ENCODE measurements at places on chromosomes 11 and 22. TPM values are rescaled to one million over a fixed set of nuclear protein-coding genes. Genes with fewer than 3 reads are reported as not detected.

DNA sequence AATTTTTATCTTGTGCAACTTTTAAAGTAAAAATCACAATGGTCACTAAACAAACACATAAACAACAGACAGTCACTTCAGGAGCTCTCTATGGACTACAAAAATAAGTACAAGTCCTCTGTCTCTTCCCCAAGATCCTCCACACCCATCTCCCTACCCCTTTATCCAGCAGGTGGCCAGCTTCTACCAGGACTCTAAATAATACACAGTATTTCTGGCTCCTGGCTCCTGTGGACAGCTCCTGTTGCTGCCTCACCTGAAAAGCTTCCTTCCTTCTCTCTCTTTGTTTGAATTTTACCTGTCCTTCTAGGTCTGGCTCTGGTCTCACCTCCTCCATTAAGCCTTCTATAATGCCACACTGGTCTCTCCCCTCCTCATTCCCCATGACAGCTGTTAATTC is 86.1 kb downstream of the CLPB start:
- DNase-seq = no peak

DNA sequence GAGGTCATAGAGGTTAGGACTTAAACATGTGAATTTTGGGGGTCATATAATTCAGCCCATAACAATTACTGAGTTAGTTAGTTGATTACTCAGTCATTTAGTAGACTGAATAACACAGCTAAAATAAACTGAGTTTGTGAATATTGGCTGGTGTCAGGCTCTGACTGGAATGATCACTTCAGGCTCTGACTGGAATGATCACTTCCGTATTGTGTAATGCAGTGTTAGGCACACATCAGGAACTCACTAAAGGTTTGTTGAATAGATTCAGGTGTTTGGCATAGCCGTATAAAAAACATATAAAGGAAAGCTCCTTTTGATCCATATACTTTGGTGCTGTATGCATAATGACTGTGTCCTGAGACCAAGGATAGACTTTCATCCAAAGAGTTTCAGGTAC is 610.5 kb downstream of the INSC start:
- DNase-seq = no peak

DNA sequence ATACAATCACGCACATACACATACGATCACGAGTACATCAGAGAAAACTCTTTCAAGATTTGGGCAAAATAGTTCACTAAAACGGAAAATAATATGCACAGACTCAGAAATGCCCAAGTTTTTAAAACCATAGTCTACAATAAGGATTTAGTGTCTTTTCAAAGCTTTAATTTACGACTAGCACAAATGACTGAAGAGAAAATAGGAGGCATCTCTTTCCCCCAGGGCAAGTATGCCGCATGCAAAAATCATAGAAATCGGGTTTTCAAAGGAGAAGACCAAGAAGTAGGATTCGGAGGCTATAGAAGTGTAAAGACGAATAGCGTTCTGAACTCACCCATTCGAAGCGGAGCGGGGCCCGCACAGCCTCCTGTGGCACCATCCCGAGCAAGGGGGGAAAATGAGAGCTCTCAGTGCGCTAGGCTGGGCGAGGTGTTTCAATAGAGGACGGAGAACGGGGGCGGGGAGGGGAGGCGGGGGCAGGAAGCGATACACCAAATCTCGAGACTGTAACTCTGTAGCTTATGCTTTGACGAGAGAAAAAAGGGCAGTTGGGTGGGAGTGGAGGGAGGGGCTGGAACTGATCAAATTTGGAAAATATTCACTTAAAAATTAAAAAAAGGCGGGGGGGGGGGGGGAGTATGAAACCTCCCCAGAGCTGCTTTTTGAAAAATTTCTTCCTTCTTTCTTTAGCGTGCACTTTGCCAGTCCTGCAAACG is 15.8 kb downstream of the BLID start:
- no peak for DNase-seq

DNA sequence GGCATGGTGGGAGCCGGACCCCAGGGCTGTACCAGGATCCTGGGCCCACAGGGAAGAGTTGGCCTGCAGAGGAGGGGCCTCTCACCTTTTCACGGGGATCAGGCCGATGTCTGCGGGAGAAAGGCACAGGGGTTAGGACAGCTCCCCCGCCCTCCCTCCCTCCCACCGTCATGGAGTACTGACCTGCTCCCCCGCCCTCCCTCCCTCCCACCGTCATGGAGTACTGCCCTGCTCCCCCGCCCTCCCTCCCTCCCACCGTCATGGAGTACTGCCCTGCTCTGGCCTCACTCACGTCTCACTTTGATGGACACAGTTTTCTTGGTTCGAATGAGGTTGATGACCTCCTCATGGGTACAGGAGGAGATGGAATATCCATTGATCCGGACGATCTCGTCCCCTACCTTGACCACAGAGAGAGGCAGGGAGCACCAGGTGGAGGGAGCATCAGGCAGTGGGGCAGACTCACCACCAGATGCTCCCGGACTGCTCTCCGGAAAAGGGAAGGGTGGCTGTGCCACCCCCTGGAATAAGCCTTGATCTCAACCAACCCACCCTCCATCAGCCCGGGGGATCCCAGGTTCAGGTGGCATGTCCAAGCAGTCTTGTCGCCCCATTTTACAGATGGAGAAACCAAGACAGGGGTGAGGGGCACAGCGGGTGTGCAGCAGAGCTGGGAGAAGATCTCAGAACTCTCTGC is 17.1 kb downstream of the USH1C start:
- no peak for DNase-seq

GRCh38 chr11:105466582-105467228 is 143.2 kb upstream of the GRIA4 start:
- no peak for DNase-seq

The CADM1 gene
- 2.1 TPM for total RNA-seq
